AG08395 (cell line): ENCODE measurements at places on chromosomes 3 and 15.
A peak's percentile ranks its signal among the peaks of the same experiment; 100 is the strongest.

DNA sequence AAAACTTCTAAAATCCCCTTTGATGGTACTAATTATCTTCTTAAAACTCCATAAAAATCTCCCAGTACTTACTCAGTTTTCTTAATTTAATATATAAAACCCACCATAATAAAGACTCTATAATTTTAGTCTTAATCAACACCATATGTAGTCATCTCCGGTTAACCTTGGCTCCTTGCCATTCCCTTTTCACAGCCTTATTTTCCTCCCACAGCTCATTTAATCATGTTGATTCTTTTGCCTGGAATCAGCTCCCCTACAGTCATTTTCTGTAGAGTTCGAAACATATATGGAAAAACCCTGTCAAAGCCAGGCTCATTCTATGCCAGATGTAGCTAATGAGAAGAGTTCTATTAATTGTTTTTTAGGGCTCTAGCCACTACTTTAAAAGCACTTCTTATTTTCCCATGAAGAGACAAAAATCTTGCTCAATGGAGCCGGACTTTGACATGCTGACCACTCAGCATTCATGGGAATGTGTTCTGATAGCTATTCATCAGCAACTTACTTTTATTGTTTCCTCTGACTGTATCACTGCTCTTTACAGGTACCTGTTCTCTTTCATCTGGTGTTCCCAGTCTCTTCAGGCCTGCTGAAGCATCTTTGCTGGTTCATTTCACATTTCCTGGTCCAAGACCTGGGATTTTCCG lies 573.4 kb downstream of the NAALADL2 start:
- DNase-seq: peak; percentile 3

GRCh38 chr15:84889313-84889990 lies 5.0 kb downstream of the SLC28A1 start:
- no peak for DNase-seq

- no peak for DNase-seq
These were observed 95.4 kb downstream of the DIPK2A start for GRCh38 chr3:144067059-144067458.

DNA sequence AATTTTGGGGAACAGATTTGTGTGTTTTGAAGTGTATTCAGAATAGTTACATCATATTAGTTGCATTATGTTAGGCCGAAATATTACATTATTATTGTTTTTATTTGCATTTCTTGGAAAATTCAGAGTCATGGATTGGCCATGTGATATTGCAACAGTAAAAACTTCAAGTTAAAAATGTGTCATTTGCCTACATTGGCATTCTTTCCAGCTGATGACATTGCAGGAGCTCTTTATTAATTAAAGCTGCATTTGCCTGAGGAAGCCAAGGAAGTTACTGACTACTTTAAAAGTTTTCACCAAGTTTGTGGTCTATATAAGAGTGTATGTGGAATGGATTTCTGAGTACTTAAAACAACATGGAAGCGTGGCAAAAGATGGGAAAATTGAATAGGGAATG lies 726.4 kb upstream of the SGO1 start:
- no peak for DNase-seq

DNA sequence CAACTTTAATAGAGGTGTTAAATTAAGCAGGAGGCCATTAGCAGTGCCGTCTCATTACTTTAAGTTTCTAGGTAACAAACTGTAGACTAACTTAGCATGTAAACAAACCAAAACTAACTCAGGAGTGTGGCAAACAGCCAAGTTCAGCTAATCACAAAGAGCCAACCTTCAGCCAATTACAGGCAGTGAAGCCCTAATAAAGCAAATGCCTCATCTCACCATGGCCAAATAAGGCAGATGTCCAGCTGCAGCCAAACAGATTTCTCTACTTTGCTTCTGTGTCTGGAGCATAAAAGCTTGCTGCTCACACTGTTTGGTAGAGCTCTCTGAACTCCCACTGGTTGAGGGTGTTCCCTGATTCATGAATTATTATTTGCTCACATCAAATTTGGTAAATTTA lies 835.4 kb upstream of the GBE1 start:
- no peak for DNase-seq

DNA sequence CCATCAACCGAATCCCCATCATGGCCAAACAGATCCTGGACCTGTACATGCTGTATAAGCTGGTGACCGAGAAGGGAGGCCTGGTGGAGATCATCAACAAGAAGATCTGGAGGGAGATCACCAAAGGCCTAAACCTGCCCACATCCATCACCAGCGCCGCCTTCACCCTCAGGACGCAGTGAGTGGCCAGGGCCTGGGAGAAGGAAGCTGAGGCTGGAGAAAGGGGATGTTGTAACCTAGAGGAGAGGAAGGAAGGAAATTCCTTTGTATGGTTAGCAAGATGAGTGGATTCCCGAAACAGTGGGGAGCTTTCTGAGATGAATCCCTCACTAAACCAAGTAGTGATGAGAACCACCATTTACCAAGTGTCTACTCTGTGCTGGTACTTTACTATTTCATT lies 25.8 kb upstream of the CLK3 start:
- no peak for DNase-seq

- DNase-seq: no peak
These were observed 91.3 kb downstream of the SHQ1 start for GRCh38 chr3:72756900-72757299.

- no peak for DNase-seq
These were observed 307.5 kb downstream of the PYDC2 start for GRCh38 chr3:191768421-191768820.

- DNase-seq: no peak
These were observed 68.8 kb upstream of the ABHD2 start for GRCh38 chr15:89019436-89019835.

DNA sequence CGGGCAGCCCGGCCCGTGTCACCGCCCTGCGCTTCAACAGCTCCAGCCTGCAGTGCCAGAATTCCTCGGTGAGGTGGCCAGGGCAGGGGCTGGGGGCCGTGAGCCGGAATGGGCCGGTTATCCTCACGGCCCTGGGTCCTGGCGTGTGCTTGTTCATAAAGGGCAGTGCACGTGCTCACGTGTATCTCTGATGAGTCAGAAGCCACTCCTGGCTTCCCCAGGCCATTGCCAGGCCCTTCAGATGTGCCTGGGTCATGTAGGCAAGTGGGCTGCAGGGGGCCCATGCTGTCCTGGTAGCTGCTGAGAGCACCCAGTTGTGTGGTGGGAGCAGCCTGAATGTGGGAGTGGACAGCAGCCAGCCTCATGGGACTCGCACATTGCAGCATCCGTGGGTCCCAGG lies 29.2 kb downstream of the PLXNA1 start:
- no peak for DNase-seq

GRCh38 chr3:143366672-143367071 lies 247.1 kb downstream of the CHST2 start:
- no peak for DNase-seq
